HFF-Myc (cell line): ENCODE measurements at places on chromosomes 13 and 19.

- no peak for DNase-seq
Observed at GRCh38 chr13:38635030-38635429, 51.8 kb upstream of the FREM2 start.

DNA sequence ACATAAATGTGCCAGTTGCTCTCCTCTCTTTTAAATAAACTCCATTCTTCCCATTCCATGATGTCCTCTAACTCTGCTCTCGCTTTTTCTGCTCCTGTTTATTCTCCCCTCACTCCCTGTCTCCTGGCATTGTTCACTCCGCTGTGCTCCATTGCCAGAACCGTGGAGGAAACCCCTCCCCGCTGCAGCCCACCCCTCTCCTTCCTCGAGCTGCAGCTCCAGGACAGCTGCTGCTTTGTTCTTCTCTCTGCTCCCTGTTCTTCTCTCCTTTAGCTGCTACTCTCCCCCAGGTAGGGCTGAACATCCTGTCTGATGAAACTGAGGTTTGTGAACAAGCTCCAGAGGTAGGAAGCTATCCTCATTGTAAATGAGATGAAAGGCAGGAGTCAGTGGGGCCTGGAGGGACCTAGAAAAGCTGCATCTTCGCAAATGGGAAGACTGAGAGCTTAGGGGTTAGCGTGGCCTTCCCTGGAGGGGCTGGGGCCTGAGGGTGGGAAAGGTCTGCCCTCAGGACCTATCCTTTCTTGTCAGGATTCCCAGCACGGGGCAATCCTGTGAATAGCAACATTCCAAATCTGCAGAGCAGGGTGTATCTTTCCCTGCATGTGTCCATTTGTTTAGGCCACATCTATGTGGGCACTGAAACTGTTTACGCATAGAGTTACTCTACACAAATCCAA, 243.7 kb downstream of the DNAJC15 start:
- DNase-seq: no peak

DNA sequence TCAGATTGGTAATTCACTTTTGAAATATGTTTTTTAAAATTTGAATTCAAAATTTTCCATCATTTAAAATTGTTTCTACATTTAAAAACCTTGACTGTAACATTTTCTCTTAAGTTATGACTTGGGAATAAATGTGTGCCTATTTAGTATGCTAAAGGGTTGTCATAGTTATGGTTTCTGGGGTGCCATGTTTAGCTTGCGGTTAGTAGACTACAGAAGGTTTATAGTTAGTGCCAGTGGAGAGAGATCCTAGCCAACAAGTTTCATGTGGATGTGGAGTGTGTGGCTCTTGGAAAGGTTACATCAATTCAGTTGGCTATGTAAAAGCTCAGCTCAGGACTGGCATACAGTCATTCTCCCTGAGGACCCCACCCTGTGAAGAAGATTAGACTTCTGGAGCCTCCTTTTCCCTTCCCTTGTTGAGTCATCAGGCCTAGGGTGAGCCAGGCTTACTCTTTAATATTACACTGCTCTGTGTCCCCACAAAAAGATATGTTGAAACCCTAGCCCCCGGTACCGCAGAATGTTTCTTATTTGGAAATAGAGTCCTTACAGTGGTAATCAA, 20.4 kb downstream of the LMO7 start:
- no peak for DNase-seq

- no peak for DNase-seq
Observed at GRCh38 chr19:3672993-3673392, 27.3 kb downstream of the PIP5K1C start.

GRCh38 chr13:52348071-52348470, 57.9 kb downstream of the THSD1 start:
- peak; percentile 67 for DNase-seq

DNA sequence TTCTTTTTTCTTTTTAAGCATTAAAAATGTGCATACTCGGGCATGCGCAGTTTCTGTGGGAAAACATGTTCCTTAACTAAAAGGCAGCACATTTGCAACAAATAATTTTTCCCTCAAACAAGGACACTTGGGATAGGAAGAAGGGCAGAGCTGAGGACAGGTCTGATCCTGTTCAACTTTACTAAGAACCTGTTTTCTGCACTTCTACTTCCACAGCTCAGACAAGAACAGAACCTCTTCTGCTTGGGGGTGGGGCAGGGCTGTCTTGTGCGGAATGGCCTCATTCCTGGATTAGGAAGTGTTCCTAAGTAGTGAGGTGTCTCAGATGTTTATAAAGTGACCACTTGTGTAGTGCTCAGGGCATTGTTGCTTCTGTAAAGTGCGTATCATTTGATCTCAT, 18.3 kb downstream of the SAFB start:
- DNase-seq: no peak

DNA sequence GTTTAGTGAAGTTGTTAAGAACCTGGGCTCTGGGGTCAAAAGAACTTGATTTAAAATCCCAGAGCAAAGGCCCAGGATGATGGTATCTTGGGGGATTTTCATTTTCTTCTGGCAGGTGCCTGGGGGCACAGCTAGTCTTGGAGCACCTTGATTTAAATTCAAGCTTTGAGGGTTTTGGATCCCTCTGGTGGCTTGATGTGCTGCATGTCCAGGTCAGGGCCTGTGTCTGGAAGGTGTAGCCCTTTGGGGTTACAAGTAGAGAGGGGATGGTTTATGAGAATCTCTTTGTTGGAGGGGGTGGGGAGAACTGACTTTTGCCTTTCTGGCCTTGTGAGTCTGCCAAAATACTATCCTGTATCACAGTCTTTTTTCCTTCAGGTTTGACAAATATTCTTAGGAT, 55.8 kb downstream of the AKAP11 start:
- no peak for DNase-seq

DNA sequence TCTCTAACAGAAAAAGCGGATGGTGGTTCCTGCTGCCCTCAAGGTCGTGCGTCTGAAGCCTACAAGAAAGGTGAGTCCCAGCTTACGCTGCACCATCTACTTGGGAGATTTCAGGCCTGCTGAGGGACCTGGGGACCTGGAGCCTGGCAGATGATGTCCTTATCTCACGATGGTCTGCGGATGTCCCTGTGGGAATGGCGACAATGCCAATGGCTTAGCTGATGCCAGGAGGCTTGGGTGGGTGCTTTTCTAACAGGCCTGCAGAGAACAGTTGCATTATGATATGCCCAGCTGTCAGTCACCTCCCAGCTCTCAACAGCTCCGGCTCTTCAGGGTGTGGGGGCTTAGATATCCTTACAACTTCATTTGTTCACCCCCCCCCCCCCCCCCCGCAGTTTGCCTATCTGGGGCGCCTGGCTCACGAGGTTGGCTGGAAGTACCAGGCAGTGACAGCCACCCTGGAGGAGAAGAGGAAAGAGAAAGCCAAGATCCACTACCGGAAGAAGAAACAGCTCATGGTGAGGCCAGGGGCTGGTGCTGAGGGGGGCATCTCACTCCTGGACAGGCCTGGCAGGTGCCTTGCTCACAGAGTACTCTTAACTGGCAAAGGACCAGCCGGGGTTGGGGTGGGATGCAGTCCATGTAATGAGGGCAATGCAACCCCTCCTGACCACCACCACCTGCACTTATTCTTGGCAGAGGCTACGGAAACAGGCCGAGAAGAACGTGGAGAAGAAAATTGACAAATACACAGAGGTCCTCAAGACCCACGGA, 3.8 kb downstream of the RPL13A start:
- DNase-seq: no peak

- no peak for DNase-seq
Observed at GRCh38 chr19:29172302-29172701, 40.6 kb downstream of the UQCRFS1 start.

- no peak for DNase-seq
Observed at GRCh38 chr13:78409172-78409571, 194.2 kb downstream of the POU4F1 start.

DNA sequence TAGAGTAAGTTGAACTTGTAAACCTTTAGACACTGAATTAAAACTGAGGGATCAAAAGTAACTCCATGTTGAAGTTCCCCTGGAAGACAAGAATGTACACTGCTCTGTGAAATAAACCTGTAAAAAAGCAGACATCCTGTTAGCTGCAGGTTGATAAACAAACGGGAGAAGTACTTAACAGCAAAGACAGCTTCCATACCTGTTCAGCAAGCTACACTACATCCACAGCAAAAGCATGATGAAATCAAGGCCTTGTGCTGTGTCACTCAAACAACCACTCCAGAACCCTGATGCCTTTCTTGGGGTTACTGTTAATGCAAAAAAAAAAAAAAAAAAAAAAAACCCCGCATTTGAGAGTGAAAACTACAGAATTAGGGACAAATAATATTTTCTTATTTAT, 20.8 kb downstream of the ANKRD10 start:
- DNase-seq: no peak

DNA sequence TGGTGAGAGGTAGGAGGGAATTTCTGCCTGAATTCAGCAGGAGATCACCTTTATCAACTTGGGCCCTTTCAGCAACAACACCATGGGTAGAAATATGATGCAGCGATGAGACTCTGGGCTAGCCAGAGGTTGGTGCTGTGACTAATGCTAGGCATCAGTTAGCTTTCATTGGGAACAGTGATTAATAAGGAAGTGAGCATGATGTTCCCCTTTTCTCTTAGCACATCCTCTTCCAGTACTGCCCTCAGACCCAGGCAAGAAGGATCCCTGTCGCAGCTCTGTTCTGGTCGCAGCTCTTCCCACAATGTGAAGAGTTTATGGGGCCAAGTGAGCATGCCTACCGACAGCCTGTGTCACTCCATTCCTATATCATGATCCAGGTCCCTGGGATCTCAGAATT, 100.5 kb downstream of the FLT1 start:
- no peak for DNase-seq

DNA sequence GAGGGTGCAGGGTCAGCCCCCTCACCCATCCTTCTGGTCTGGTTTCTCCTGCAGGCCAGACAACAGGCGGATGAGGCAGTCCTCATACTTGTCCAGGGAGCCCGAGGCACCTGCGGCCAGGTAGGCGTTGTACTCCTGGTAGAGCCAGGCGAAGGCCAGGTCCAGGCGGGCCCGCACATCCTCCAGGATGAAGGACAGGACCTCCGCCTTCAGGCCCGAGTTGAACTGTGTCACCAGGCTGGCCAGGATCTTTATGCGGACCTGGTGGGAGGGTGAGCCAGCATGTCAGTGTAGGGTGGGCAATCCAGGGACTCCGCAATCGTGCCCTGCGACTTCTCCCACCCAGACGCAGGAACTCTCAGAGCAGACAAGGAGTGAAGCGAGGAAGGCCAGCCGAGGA, 13.8 kb upstream of the RSPH6A start:
- DNase-seq: no peak

DNA sequence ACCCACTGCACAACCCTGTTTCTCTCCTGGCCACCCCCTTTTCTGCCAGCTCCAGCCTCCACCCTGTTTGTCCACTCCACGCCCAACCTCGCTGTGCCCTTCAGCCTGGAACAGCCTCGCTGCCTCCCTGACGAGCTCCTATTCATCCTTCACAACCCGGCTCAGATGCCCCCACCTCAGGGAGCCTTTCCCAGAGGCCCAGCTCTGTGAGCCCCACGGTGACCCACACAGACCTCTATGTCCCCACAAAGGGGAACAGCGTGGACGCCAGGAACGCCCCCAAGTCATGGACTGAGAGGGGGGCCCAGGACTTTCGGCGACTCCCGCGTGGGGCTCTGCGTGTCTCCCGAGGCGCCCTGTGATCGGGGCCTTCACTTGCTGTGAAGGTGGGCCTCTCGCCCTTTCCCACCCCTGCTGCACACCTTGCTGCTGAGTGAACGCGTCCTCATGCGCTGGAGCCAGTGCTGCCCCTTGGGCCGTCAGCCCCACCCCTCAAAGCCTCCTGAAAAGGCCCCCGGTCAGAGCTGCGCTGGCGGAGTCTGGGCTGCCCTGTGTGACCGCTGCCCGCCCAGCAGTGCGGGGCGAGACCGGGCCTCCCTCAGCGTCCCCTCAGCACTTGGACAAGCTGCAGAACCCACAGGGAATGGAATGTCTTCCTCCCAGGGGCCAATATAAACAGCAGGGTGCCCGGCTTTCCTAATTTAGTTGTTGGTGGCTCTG, 40.0 kb downstream of the ADPRHL1 start:
- DNase-seq: no peak

DNA sequence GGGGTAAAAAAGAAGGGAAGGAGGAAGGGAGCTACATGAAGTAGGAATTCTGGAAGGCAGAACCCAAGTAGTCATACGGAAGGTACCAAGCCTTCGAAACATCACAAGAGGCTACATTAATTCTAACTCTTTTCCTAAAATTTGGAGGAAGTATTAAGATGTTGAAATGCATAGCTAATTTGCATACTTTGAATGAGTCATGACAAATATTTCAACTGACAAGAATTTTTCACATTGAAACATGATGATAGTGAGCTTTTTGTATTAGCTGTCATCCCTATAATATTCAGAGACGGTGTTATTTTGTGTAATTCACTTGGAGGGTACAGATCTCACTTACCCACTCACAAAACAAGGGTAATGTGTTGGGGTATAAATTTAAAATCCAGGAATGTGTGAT, 9.1 kb upstream of the ACOD1 start:
- DNase-seq: no peak

GRCh38 chr19:6590827-6591319, at the start of gene CD70:
Gene CD70 (minus strand): TSS chr19:6591150. CDS start chr19:6591002, 148 bp downstream.
- no peak for DNase-seq

DNA sequence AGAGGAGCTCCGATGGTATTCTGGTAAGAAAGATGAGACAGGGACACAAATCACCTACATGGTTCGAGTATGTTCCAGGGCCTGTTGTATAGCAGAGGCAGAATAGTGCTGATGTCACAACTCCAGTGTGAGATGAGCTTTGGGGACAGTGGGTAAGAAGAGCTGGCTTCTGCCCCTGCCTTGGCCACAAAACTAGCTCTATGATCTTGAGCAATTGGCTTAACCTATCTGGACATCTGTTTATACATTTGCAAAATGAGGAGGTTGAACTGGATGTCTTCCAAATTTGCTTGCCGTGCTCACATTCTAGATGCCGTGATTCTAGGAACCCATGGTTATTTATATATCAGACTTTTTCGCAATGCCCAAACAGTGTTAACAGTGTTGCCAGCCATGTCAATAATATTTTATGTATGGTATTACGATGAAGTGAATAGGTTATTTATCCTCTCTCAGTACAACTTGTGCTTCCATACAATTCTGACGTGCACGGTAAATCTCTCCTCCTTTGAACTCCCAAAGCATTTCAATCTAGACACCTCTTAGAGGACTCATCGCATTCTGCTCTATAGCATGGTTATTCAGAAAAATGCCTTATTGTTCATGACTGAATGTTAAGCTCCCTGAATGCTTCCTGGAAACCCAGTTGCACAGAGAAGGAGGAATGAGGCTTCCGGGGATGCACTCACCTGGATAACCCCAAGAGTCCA, 316.0 kb downstream of the FOXO1 start:
- DNase-seq: no peak

DNA sequence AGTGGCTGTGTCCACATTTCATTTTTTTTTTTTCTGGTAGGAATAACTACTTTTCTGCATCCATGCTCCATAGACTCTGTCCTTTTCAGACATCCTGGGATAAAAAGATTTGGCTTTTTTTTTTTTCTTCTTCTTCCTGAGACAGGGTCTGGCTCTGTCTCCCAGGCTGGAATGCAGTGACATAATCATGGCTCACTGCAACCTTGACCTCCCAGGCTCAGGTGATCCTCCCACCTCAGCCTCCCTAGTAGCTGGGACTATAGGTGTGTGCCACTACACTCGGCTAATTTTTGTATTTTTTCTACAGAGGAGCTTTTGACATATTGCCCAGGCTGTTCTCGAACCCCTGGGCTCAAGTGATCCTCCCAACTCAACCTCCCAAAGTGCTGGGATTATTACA, 4.1 kb upstream of the ICAM3 start:
- DNase-seq: no peak

GRCh38 chr19:38690832-38691231, 43.4 kb downstream of the ACTN4 start:
- no peak for DNase-seq

- no peak for DNase-seq
Observed at GRCh38 chr13:32600890-32601289, 14.6 kb downstream of the PDS5B start.

- no peak for DNase-seq
Observed at GRCh38 chr19:19053508-19054314, 10.1 kb upstream of the SLC25A42 start.
